ENCODE measurements at places on chromosomes 12 and 14. TPM values are rescaled to one million over a fixed set of nuclear protein-coding genes. Genes with fewer than 3 reads are reported as not detected.

- H3K36me3 ChIP-seq, result no peaks in the 10 kb centered on the region
- no peak for DNase-seq
- no peak overlapping the region for H3K27ac ChIP-seq
- no peaks in the 10 kb centered on the region for H3K27me3 ChIP-seq
- no peak overlapping the region for H3K4me3 ChIP-seq
Observed at GRCh38 chr14:45686771-45687170, 433.8 kb upstream of the MIS18BP1 start.

DNA sequence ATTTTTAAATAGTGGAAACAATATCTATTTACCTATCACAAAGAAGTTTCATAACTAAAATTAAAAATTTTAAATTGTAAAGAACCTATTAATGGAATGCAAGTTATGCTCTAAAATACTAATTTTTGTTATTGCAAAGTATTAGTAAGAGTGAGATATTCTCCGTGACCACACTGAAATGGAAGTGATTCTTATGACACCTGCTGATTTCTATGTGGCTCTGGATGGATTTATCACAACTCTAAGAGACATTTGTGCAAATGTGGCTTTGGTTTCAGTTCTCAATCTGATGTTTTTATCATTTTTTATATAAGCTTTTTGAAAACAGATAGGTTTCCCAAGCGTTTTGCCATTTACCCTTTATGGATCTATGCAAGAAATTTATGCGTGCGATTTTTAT, 497.8 kb downstream of the NAV3 start:
- no peaks in the 10 kb centered on the region for H3K4me1 ChIP-seq
- no peak for DNase-seq
- H3K27me3 ChIP-seq, result no peaks in the 10 kb centered on the region
- no peaks in the 10 kb centered on the region for H3K36me3 ChIP-seq
- H3K4me3 ChIP-seq, result no peak overlapping the region

DNA sequence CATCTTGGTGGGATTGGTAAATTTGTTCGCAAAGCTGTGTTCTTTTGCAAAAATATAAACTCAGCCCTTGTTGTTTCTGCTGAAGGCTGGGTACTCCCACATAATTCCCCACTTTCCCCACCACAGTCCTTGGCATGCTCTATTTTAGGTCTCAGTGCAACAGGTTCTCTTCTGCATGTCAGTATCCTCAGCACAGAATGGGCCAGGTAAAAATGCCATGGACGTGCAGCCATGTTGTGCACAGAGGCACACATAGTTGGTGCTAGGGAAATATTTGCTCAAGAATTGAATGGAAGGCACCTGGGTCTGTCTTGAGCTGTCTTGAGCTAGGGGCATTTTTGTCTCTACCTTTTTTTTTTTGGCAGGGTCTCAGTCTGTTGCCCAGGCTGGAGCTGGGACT, 87.8 kb upstream of the LHX5 start:
- H3K27me3 ChIP-seq, result no peaks in the 10 kb centered on the region
- no peak overlapping the region for H3K4me3 ChIP-seq
- H3K27ac ChIP-seq, result no peak overlapping the region
- no peaks in the 10 kb centered on the region for H3K36me3 ChIP-seq

GRCh38 chr12:93563807-93564538, 8.5 kb upstream of the SOCS2 start:
- H3K4me1 ChIP-seq, result no peaks in the 10 kb centered on the region
- H3K27me3 ChIP-seq, result no peaks in the 10 kb centered on the region
- H3K36me3 ChIP-seq, result no peaks in the 10 kb centered on the region
- no peak overlapping the region for H3K27ac ChIP-seq
- no peak overlapping the region for H3K4me3 ChIP-seq

- no peaks in the 10 kb centered on the region for H3K36me3 ChIP-seq
- peaks cover 7% of the 10 kb centered on the region for H3K27me3 ChIP-seq
- H3K27ac ChIP-seq, result no peak overlapping the region
Observed at GRCh38 chr12:51866324-51866723, 17.8 kb upstream of the FIGNL2 start.

DNA sequence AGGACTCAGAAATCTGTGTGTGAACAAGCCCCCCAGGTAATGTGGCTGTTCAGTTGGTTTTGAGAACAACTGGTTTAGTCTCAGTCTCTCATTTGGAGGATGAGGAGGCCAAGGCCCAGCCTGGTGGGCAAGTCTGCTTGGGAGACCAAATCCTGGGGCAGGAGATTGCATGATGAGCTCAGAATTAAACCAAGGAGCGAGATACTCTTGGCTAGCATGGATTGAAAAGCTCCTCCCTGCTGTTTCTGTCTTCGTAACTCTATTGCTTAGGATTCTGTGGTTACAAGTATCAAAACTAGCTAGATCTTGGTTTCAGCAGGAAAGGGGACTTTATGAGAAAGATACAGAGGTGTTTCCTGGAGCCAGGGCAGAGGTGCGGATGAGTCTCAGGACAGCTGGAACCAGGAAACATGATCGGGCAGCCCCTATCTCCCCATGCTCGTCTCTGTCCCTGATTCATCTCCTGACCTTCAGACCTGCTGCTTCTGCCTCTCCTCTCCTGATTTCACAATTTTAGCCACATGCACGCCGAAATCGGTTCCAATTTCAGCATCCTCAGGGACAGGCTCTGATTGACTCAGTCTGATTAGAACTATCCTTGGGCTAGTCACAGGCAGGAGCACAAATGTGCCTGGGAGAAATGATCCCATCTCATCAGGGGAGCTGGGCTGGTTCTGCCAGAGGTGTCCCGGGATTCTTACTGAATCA, 40.2 kb upstream of the RIN3 start:
- H3K4me1 ChIP-seq, result no peaks in the 10 kb centered on the region
- H3K27me3 ChIP-seq, result no peaks in the 10 kb centered on the region
- H3K36me3 ChIP-seq, result no peaks in the 10 kb centered on the region
- H3K4me3 ChIP-seq, result no peak overlapping the region

DNA sequence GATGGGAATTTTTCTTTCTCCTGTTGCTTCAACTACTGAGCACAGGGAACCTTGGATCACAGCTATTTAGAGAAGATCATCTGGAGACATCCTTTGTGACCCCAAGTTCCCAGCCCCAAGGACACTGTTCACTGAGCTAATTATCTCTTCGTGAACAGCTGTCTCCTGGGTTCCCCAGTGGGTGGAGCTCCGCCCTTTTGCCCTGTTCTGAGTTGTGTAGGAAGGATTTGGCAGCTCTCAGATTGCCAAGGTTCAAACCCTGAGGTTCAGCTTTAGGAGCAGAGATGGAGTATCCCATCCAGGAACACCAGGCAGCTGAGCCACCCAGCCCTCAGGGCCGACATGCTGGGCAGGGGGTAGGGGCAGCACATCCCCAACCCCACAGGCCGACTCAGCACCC, 32.0 kb downstream of the NGB start:
- no peaks in the 10 kb centered on the region for H3K27me3 ChIP-seq
- no peak for DNase-seq
- no peaks in the 10 kb centered on the region for H3K4me1 ChIP-seq
- no peak overlapping the region for H3K27ac ChIP-seq

DNA sequence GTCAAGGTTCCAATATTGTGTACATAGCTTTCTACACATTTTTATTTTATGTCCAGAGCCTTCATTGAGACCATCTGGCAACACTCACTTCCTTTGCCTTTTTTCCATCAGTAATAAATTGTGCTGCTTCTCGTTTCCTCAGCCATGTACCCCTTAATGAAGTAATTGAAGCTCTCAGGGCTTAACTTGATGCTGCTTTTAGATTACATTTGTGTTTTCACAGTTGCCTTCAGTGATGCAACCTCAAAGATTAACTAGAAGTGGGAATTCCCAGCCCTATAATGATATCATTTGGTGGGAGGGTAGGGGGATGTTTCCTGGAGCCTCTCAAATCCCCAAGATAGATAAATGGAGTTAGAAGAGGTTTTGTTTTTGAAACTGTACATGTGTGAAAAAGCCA, 80.2 kb upstream of the KRR1 start:
- no peak for DNase-seq
- H3K27me3 ChIP-seq, result no peaks in the 10 kb centered on the region
- H3K27ac ChIP-seq, result no peak overlapping the region
- H3K4me3 ChIP-seq, result no peak overlapping the region
- no peaks in the 10 kb centered on the region for H3K36me3 ChIP-seq

DNA sequence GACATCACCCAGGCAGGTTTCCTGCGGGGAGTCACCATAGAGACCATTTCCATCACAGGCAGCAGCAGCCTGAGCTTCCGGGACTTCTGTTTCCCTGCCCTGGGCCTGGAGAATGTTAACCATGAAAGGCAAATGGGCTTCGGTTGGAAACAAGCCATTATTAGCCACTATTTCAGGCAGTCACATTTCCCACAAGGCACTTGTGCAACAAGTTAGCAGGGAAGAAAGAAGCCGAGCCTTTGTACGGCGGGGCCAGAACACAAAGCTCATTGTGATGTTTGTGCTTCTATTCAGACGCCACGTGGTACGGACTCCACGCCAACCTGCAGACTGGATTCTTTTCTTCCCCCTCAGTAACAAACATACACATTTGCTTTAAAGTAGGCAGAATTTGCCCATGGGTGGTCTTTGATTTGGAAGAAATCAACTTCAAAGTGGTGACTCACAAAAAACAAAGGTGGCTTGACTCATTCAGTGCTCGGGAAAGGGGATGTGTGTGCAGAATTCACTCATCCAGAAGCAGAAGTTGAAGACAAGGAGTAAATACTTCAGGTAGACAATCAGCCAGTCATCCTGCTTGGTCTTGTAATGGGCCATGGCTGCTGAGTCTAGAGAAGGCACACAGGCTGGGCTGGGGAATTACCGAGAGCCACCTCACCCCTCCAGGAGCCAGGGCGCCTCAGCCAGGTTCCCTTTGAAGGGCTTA, 154.2 kb upstream of the PRMT8 start:
- H3K27me3 ChIP-seq, result no peaks in the 10 kb centered on the region
- H3K4me3 ChIP-seq, result no peak overlapping the region
- DNase-seq, result no peak
- H3K36me3 ChIP-seq, result no peaks in the 10 kb centered on the region
- H3K27ac ChIP-seq, result no peak overlapping the region

- no peak overlapping the region for H3K4me3 ChIP-seq
- no peak overlapping the region for H3K27ac ChIP-seq
- DNase-seq, result no peak
- H3K27me3 ChIP-seq, result no peaks in the 10 kb centered on the region
- no peaks in the 10 kb centered on the region for H3K36me3 ChIP-seq
Observed at GRCh38 chr12:90945070-90945649, 9.8 kb downstream of the CCER1 start.

GRCh38 chr12:92539110-92539749, 163.6 kb upstream of the PLEKHG7 start:
- no peaks in the 10 kb centered on the region for H3K4me1 ChIP-seq
- H3K4me3 ChIP-seq, result no peak overlapping the region
- H3K27ac ChIP-seq, result no peak overlapping the region
- H3K36me3 ChIP-seq, result no peaks in the 10 kb centered on the region
- no peak for DNase-seq

DNA sequence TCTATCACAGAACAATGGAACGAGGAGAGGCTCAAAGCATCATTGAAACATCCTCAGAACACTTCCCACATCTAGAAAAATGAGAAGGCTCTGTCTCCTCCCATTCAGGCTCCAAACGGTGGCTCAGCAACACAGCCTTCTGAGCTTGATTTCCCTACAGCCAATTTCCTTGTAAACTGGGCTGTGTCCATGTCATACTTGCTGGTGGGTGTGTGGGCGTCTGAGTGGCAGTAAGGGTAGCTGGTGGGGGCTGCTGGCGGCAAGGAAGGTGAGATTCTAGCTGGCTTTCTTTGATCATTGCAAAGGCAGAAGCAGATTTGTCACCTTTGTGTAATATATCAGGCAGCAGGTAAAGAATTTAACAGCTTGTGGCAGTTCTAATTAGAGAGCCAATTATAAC, 163.7 kb downstream of the CALM1 start:
- no peak overlapping the region for H3K27ac ChIP-seq
- H3K36me3 ChIP-seq, result no peaks in the 10 kb centered on the region
- H3K27me3 ChIP-seq, result no peaks in the 10 kb centered on the region
- no peaks in the 10 kb centered on the region for H3K4me1 ChIP-seq
- no peak for DNase-seq

- H3K36me3 ChIP-seq, result no peaks in the 10 kb centered on the region
- H3K4me1 ChIP-seq, result no peaks in the 10 kb centered on the region
- H3K27ac ChIP-seq, result no peak overlapping the region
Observed at GRCh38 chr12:28237423-28237822, 47.2 kb downstream of the CCDC91 start.

GRCh38 chr12:52952076-52952801, 3.3 kb downstream of the KRT18 start:
- H3K4me1 ChIP-seq, result no peaks in the 10 kb centered on the region
- no peak overlapping the region for H3K4me3 ChIP-seq
- DNase-seq, result no peak
- H3K36me3 ChIP-seq, result no peaks in the 10 kb centered on the region
- H3K27me3 ChIP-seq, result no peaks in the 10 kb centered on the region

GRCh38 chr12:100187068-100187467, 13.5 kb upstream of the ACTR6 start:
- no peaks in the 10 kb centered on the region for H3K36me3 ChIP-seq
- no peaks in the 10 kb centered on the region for H3K27me3 ChIP-seq

- no peaks in the 10 kb centered on the region for H3K27me3 ChIP-seq
- no peak for DNase-seq
Observed at GRCh38 chr12:66859751-66860440, 181.0 kb upstream of the GRIP1 start.

DNA sequence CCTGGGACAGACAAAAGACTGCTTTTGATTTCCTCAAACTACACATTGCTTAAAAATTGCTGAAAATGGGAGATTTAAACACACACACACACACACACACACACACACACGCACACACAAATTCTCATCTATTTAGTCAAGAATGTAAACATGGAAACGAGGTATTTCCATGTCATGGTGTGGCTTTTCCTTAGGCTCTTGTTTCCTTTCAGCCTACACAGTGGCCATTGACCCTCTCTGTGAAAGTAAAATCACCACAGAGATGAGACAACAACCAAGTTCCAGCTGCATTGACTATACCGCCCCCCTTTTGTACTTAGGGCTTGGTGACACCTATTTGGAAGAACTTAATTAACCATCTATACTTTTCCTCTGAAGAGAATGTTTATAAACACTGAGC, 41.9 kb downstream of the TTC8 start:
- H3K4me1 ChIP-seq, result no peaks in the 10 kb centered on the region
- H3K27ac ChIP-seq, result no peak overlapping the region
- H3K4me3 ChIP-seq, result no peak overlapping the region
- H3K36me3 ChIP-seq, result peaks cover 20% of the 10 kb centered on the region

- H3K27me3 ChIP-seq, result no peaks in the 10 kb centered on the region
- H3K4me1 ChIP-seq, result peaks cover 4% of the 10 kb centered on the region
- H3K36me3 ChIP-seq, result no peaks in the 10 kb centered on the region
Observed at GRCh38 chr12:52306731-52307130, 14.5 kb downstream of the KRT83 start.

- no peaks in the 10 kb centered on the region for H3K4me1 ChIP-seq
- peaks cover 16% of the 10 kb centered on the region for H3K36me3 ChIP-seq
- H3K27ac ChIP-seq, result no peak overlapping the region
Observed at GRCh38 chr14:77508249-77508648, 9.6 kb upstream of the ISM2 start.

Gene FOXA1
- total RNA-seq, result not detected

Measured in ascending aorta (tissue), 2 donors.